ENCODE measurements at places on chromosomes 7 and 10. TPM values are rescaled to one million over a fixed set of nuclear protein-coding genes. Genes with fewer than 3 reads are reported as not detected.

EBF3 gene
- 0.07 TPM for total RNA-seq

GRCh38 chr7:24898691-24899090 lies 81.3 kb downstream of the OSBPL3 start:
- DNase-seq = peak; percentile 78

- peak; percentile 56 for DNase-seq
Observed at GRCh38 chr7:143882604-143883078, 19.3 kb downstream of the TCAF1 start.

DNA sequence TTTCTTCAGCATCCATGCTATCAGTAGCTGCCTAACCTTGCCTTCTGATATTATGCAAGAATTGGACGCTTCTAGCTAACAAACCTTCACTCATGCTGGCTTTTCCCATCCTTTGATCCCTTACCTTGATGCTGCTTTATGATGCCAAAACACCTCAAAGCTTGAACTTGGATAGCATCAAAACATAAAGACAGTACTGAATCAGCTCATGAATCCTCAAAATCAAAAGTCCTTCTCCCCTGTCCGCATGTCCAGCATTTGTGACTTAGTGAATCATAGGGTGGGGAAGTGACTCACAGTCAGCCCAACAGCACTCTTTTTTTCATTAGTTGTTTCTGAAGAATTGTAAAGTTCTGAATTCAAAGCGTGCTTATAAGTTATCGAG lies 89.5 kb upstream of the PIK3CG start:
- peak; percentile 84 for DNase-seq
